HT1080 (cell line): ENCODE measurements at places on chromosomes 12 and 14. TPM values are rescaled to one million over a fixed set of nuclear protein-coding genes. Genes with fewer than 3 reads are reported as not detected.

DNA sequence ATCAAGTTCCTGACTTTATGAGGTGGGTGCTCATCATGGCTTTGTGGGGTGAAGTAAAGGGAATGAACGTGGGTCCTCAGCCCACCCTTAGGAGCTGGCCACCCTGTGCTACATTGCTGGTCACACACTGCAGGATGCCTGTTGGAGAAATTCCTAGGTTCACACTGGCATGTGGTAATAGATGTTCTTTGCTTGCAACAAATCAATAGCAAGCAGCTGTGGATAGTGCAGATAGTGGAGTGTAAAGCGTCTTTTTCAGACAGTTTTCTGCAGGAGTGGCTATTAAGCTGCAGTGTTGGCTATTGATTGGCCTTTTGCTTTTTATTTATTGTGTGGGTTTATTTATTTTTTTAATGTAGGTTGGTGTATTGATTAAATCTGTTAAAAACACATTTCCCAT, 822.7 kb downstream of the NRXN3 start:
- DNase-seq: no peak

- no peak for DNase-seq
Measured at GRCh38 chr12:2654741-2655140, 140.0 kb upstream of the FKBP4 start.

The BIN2 gene
- 0.06 TPM in 1 of 2 replicates, not detected in the other for total RNA-seq

The NGB gene
- total RNA-seq: not detected in 2 replicates

DNA sequence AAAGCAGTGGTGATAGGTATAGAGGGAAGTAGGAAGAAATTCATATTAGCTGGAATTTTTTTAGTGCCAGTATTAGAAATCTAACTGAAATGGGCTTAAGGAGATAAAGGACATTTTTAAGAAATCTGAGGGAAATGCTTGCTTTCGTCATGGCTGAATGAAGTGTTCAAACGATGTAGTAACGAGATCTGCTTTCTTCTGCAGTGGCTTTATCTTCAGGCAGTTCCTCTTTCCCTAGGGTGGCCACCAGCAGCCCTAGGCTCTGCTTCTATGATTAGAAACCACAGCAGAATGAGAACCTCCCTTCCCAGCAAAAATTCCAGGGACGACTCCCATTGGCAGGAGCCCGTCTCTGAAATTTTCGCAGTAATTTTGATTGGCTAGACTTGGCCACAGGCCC, 163.9 kb upstream of the FRMD6 start:
- DNase-seq: no peak

- no peak for DNase-seq
Measured at GRCh38 chr14:90819734-90820393, 3.6 kb upstream of the TTC7B start.

DNA sequence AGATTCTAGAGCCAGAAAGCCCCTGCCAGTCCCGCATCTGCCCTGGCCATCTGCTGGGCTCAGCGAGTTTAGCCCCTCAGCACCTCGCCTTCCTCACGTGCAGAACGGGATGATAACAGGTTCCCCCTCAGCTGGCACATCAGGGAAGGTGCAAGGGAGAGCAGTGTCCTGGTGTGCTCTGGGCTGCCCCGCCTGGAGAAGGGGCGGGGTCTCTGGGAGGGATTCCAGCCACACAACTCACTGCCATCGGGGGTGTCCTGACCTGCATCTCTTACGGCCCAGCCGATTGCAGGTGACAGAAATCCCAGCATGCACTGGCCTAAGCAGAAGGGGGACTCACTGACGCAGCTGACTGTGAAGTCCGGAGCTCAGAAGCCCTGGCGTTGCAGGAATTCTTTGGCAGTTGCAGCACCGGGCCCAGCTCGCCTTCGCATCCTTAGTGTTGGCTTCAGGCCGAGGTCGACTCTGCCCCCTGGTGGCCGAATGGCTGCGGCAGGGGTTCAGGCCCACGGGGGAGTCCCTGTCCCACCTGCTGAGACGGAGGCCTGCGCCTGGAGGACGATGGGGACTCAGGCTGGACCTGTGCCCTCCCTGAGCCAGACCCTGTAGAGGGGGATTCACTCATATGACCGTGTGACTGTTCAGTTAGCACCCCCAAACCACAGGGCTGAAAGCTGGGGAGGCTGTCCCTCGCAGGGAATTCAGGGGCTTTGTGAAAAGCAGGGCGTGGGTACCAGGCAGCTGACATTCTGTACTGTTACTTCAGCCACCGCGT, 178.6 kb downstream of the ADGRD1 start:
- DNase-seq: peak; percentile 44
